Stomach (tissue), 19 donors: ENCODE measurements at places on chromosomes 2 and 18. TPM values are rescaled to one million over a fixed set of nuclear protein-coding genes. Genes with fewer than 3 reads are reported as not detected.

PLEKHH2 gene
- 130 TPM for total RNA-seq

UGT1A4 gene
- 6.7 TPM for total RNA-seq

MOGAT1 gene
- total RNA-seq = not detected

PROKR1 gene
- not detected for total RNA-seq

FHOD3 gene
- total RNA-seq = 7.9 TPM

ADRA2B gene
- 2.9 TPM for total RNA-seq

DNA sequence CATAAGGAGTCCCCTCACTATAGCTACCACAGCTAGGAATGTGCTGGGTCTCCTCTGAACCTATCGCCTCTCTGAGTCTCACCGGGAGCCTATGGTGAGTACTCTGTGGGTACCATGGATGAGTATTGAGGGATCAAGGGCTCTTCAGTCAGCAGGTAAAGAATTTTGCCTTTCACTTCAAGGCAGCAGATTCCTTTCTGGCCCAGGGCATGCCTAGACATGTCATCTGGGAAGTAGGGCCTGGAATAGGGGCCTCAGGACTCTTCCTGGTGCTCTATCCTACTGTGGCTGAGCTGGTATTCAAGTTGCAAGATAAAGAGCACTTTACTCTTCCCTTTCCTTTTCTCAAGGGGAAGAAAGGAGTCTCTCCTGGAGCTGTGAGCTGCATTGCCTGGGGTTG, 85.6 kb upstream of the LHCGR start:
- DNase-seq = no peak
- H3K4me1 ChIP-seq = no peaks in the 10 kb centered on the region

GRCh38 chr2:60500861-60501260, 52.6 kb downstream of the BCL11A start:
- DNase-seq = no peak
- no peak overlapping the region for H3K4me3 ChIP-seq
- no peaks in the 10 kb centered on the region for H3K36me3 ChIP-seq
- no peaks in the 10 kb centered on the region for H3K4me1 ChIP-seq
- no peaks in the 10 kb centered on the region for H3K27me3 ChIP-seq
- H3K27ac ChIP-seq = no peak overlapping the region

- H3K4me1 ChIP-seq = peaks cover 38% of the 10 kb centered on the region
- no peak overlapping the region for H3K4me3 ChIP-seq
- no peaks in the 10 kb centered on the region for H3K36me3 ChIP-seq
These were observed 5.2 kb upstream of the GPD2 start for GRCh38 chr2:156430980-156431358.

GRCh38 chr2:240994171-240994896, 4.1 kb upstream of the SNED1 start:
- H3K4me1 ChIP-seq = peaks cover 32% of the 10 kb centered on the region
- no peaks in the 10 kb centered on the region for H3K27me3 ChIP-seq
- DNase-seq = no peak
- no peaks in the 10 kb centered on the region for H3K36me3 ChIP-seq

DNA sequence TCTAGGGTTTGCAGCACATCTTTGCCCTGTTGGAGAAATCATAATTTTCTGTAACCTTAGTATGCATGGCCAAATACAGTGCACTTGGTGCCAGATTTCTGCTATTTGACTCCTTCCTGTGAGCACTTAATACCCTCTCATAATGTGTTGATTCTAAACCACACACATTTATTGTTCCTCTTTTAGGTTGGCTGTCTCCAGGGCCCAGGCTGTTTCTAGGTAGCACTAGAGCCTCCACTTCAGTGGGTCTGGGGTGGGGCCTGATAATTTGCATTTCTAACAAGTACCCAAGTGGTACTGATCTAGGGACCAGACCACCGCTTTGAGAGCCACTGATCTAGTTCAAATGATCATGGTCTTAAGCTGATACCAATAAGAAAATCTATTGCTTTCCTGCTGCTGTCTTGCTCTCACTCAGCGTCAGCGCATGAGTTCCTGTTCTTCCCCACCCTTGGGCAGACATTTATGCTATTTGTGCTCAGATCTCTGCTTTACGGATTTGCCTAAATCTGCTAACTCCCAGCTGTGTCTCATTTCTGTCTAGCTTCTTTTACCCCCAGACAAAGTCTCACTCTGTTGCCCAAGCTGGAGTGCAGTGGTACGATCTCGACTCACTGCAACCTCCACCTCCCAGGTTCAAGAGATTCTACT, 7.4 kb downstream of the PTRHD1 start:
- H3K4me3 ChIP-seq = no peak overlapping the region
- peaks cover 7% of the 10 kb centered on the region for H3K36me3 ChIP-seq
- no peaks in the 10 kb centered on the region for H3K4me1 ChIP-seq
- H3K27me3 ChIP-seq = no peaks in the 10 kb centered on the region

- no peaks in the 10 kb centered on the region for H3K4me1 ChIP-seq
- H3K27me3 ChIP-seq = no peaks in the 10 kb centered on the region
- H3K36me3 ChIP-seq = no peaks in the 10 kb centered on the region
- no peak overlapping the region for H3K4me3 ChIP-seq
These were observed 205.4 kb downstream of the RAB3GAP1 start for GRCh38 chr2:135257383-135258090.
